ENCODE measurements at places on chromosomes 4 and X. TPM values are rescaled to one million over a fixed set of nuclear protein-coding genes. Genes with fewer than 3 reads are reported as not detected.

- no peak for DNase-seq
Measured at GRCh38 chr4:129138810-129139496, 43.0 kb downstream of the C4orf33 start.

- no peak for DNase-seq
Measured at GRCh38 chr4:80731436-80731835, 299.1 kb upstream of the BMP3 start.

DNA sequence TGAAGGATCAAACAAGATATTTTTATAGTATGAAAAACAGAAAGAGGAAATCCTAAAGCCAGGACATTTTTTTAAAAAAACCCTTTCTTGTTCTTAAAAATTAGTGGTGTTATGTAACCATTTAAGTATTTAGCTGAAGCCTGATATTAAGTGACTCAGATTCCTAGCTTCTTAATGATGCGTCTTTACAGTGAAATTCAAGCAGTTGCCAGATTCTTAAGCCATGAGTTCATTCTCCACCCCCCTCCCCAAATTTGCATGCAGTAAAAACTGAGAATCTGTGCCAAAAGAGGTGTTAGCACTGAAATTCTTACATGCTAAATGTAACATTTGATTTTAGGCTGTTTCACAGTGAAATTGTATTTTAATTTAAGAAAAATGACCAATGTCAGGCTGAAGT, 180.8 kb downstream of the RAPGEF2 start:
- no peak for DNase-seq

GRCh38 chr4:151991001-151991883, 230.4 kb upstream of the GATB start:
- DNase-seq: no peak

Gene SYP
- 10.8 TPM for total RNA-seq

Gene GAGE12G
- not detected for total RNA-seq

Gene SGMS2
- total RNA-seq: 1.6 TPM

DNA sequence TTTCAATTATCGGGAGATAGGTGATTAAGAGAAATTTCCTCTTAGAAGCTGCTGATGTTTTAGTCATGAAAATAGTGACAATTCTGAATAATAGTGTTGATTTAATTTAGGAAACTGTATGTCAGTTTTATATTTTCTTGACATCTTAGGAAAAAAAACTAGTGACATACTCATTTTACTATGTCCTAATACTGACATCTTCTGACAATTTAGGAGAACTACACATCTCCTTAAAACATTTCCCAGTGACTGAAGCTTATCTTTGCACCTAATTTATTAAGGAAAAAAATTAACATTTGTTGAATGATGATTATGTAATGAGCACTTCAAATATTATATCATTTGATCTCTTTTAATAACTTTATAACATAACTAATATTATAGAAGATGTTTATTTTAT, 42.0 kb upstream of the RBMXL3 start:
- no peak for DNase-seq

DNA sequence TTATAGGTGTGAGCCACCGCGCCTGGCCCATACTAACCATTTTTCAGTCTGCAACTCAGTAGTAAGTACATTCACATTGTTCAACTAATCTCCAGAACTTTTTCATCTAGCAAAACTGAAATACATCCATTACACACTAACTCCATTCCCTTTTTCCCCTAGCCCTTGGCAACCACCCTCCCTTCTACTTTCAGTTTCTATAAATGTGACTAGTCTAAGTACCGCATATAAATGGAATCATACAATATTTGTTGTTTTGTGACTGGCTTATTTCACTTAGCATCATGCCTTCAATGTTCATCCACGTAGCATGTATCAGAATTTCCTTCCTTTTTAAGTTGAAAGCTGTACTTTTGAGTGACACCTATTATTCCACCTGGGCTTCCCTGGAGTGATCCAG, 44.6 kb upstream of the SETD7 start:
- DNase-seq: no peak

DNA sequence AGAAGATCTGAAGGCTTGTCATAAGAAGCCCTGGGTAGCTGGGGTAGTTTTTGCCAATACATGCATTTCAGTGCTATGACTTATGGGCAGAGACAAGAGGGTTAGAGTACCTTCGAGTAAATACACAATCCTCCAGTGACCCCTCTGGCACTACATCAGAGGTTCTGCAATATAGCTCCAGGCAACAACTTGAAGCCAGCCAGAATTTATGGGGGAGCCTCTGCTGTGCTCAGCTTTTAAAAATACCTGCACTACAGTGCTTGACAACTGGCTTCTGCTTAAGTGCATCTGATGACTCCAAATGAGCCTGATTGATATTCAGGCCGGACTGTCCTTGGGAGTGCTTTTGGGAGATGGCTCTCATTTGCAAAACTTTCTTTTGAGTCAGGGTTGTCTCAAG, 44.9 kb upstream of the SMAD1 start:
- DNase-seq: no peak

GRCh38 chr4:1330761-1331590, 16.0 kb upstream of the UVSSA start:
- no peak for DNase-seq

DNA sequence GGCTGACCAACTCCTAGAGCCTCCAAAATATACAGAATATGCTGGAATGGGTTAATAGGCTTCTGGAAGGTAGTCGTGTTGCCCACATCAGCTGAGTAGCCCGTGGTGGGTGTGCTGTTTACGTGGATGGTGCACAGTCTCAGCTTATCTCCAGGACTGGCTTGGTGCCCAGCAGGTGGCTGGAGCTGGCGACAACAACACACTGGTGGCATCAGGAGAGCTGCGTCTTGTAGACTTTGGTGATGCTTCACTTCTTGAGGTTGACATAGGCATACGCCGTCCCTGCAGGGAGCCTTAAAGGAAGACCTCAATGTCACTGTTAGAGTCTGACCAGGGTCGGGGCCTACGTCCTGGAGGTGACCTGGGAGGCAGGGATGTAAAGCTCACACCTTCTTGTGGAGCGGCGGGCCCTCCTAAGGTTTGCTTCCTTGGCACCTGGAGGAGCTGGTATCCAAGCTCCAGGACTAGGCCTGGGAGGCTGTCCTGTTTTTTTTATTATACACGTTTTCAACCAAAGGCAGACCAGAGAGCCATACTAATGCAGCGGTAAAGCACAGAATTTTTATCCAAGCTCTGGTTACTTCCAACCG, 26.5 kb upstream of the RBMX start:
- DNase-seq: no peak

Gene HSFX3
- not detected for total RNA-seq

DNA sequence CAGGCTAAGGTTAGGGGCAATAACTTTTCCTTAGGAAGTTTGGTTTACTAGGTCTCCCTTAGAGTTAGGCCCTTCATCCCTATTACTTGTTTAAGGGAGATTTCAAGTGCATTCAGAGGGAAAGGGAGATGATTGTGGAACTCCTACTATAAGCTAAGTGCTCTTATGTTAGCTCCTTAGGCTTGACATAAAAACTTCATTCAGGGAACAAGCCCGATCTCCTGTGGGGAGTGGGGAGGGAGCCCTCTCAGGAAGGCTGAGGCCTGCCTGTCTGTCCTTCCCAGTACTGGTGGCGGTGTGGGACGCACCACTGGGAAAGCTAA, 8.0 kb downstream of the KLF3 start:
- DNase-seq: no peak

- DNase-seq: no peak
Measured at GRCh38 chr4:158996669-158997074, 106.2 kb upstream of the RAPGEF2 start.

DNA sequence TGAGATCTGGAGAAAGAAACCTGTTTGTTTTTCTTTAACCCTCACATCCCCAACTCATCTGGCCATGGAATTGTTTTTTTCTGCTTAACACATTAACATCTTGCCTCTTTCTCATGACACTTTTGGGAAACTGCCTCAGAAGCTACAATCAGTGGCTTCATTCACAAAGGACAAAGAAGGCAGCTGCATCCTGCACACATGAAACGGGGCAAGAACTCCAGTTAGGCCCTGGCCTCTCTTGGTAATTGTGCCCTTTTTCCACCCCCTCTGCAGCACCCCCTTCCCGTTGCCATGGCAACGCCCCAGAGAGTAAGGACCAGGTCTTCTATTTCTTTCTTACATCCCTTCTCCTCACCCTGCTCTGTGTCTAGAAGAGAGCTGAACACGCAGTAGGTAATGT, 103.4 kb downstream of the PDGFRA start:
- DNase-seq: peak; percentile 18

- no peak for DNase-seq
Measured at GRCh38 chrX:34382416-34382815, 250.3 kb upstream of the FAM47A start.

Gene MAP7D3
- 12.8 TPM for total RNA-seq
